ENCODE measurements at places on chromosomes 5 and 9.

DNA sequence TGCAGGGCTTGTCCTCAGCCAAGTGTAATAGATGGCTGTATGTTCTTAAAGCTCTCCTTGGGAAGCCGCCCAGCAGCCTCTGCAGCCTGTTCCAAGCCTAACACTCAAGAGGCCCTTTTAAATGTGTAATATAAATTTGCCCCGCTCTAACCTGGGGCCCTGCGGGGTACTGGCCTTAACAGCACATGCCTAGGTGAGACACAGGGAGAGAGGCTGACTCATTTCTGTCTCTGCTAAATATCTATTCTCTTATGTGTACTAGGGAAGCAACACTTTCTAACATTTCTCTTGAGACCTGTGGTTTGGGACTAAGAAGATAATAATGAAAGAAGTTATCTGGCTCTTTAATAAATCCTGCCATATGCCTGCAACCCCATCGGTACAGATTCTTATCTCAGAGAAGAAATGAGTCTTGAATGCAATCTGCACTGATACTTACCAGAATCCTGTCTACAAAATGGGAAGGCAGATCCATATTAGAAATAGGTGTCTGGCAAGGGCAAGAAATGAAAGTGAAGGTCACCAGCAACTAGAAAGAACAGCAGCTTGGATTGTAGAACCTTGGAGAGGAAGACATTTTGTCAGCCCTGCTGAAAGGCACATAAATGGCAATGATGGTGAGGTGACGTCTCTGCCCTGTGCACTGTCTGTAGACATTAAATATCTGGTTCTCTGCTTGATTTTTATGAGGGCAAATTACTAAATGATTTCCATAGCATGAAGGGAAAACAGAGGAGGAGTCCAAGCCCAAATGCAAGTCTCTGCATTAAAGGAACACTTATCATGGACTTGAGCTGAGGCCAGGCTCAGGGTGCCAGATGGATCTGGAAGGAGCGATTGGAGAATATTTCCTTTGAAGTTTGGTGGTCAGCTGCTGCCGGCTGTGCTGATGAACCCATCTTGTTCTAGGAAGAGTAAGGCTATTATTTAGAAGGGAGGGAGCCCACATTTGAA lies 14.5 kb upstream of the TGFBI start:
- DNase-seq = peak; percentile 76

DNA sequence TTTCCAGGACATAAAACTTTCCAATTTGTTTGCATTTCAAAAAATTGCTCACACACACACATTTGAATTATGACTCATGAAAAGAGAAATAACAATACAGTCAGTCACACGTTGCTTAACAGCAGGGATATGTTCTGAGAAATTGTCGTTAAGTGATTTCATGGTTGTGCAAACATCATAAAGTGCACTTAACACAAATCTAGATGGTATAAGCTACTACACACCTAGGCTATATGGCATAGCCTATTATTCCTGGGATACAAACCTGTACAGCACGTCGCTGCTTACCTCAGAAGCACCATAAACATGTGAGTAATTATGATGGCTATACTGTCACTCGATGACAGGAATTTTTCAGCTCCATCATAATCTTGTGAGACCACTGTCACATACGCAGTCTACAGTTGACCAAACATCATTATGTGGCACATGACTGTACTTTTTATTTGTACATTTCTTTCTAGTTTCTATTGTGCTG lies 378.2 kb downstream of the ACTL7B start:
- DNase-seq = peak; percentile 87

GRCh38 chr5:88841212-88841611 lies 41.8 kb downstream of the MEF2C start:
- DNase-seq = no peak

DNA sequence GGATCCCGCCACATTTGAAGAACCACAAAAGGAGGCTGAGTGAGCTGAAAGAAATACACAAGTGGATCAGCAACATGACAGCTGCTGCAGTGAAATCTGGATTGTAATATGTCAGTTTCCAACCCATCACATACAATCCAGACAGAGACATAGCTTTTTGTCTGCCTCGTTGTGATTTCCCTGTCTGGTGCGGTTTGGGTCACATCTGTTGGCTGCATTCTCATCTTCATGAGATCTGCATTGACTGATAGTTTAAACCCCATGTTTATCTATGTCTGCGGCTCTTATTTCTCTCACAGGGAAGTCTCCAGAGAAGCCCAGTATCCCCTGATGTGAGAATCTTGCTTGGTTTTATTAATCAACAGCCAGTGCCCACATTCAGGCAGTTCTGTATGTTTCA lies 403.1 kb upstream of the ZNF608 start:
- peak; percentile 62 for DNase-seq

- DNase-seq = no peak
These were observed 197.0 kb downstream of the TAF11L14 start for GRCh38 chr5:17831279-17831678.

- peak; percentile 73 for DNase-seq
These were observed 11.8 kb upstream of the REEP5 start for GRCh38 chr5:112933651-112934365.

GRCh38 chr9:121271368-121272341 lies 3.7 kb downstream of the GSN start:
- DNase-seq = peak; percentile 89

DNA sequence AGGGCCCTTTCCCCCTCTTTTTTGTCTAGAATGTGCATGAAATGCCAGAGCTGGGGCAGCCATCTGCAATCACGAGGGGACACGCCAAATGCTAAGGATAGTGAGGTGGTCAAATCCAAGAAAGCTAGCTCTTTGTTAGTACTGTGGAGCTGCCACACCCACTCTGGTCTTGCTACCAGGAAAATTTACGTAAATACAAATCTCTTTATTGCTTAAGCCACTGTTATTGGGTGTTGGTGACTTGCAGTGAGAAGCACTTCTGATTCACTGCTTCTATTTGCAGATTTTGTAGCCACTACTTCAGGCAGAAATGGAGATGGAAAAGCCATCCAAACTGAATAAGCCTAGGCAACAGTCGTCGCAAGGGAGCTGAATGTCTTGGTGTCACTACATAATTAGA lies 25.6 kb upstream of the SUSD1 start:
- no peak for DNase-seq

All from fibroblast of skin of back (primary cell).